ENCODE measurements at places on chromosomes 5 and 9.
A peak's percentile ranks its signal among the peaks of the same experiment; 100 is the strongest.

DNA sequence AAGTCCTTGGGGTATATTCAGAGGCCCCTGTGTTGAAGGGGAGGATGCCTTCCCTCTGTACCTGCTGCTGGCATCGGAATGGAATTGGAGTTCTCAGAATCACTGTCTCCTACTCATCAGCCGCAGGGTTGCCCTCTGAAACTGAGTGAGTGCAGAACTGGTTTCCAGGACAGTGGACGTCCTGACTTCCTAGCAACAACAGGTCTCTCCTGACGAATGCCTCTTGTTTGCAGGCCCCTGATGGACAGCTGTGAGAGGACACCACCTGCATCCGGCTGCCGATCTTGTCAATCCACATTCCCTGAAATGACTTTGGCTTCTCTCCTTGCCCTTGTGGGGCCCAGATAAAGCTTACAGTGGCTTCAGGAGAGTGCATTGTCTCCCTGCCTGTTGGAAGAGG is 274.5 kb downstream of the NSG2 start:
- DNase-seq, result no peak

DNA sequence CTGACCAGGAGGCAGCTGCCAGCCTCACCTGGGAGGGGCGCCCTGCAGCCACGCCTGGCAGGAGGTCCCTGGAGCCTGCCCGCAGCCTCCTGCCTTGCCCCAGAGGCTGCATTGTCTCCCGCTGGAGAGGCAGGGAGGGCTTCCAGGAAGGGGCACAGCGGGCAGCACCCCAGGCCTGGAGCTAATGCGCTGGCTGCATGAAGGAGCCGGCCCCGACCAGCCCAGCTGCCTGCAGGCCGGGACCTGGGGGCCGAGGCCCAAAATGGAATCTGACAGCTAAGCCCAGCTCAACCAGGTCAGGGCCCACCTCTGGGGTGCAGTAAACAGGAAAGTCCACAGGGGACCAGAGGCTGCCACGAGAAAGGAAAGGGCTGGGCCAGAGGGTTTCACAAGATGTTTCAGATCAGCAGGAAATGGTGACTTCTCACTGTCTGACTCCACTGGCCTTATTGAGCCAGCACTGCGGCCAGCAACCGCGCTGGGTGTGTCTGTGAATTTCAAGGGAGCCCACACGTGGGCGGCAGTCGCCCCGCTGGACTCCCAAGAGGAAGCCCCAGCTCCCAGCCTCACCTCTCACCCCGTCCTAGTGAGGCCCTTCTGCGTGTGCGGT is 18.6 kb upstream of the NOTCH1 start:
- no peak for DNase-seq

- no peak for DNase-seq
These were observed 70.3 kb upstream of the ADAMTS16 start for GRCh38 chr5:5069851-5070250.

- DNase-seq, result no peak
These were observed 42.9 kb downstream of the WNK2 start for GRCh38 chr9:93226819-93227218.

- DNase-seq, result no peak
These were observed 720.6 kb downstream of the SEMA5A start for GRCh38 chr5:8825139-8825757.

DNA sequence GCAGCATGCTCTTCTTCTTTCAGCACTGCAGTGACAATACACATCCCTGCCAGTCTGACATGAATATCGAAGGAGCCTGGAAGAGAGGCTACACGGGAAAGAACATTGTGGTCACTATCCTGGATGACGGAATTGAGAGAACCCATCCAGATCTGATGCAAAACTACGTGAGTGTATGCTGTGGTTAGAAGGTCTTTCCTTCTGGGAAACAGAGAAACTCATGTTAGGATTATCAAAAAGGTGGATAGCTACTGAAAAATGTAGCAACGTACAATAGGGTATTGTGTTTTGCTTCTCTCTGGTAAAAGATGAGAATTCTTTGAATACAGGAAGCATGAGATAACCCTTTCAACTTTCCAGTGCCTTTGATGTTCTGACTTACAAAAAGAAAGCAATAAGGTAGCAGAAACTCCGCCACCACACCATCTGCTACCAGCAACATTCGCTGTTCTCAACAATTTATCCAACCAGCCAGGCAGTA is 133.3 kb downstream of the PCSK5 start:
- DNase-seq, result peak; percentile 38

Measured in activated CD4-positive, alpha-beta T cell treated with anti-CD3 and anti-CD28 coated beads, Interleukin-2, amount 50 U/mL, for 16 hours (primary cell).